HuH-7.5 (cell line): ENCODE measurements at places on chromosomes 16 and 17.

GRCh38 chr16:67245186-67245585, 2.1 kb downstream of the FHOD1 start:
- no peak for DNase-seq

DNA sequence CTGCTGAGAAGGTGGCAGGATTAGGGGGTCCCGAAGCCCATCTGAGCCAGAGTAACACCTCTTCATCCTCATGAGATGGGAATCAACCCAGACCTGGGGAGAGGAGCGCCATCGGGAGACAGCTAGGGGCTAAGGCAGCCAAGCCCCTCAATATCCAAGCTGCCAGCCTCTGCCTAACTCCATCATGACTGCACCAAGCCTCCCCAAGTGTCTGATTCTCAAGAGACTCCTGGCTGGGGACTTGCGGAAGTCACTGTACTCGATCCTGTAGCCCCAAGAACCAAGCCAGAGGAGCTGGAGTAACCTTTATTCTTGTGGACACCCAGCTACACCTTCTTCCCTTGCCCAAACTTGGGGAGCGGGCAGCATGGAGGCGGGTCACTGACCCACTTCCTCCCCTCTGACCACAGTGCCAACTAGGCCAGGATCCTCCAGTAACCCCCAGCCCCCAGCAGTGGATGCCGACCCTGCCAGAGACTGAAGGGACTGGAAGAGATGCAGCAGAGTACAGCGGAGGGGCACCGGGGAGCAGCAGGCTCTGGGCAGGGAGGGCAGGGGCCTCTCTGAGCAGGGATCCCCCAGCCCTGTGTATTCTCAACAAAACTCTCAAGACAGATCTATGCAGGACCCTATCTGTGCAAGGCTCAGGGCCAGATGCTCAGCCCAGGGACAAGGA, 13.3 kb downstream of the HDAC5 start:
- no peak for DNase-seq

- DNase-seq, result no peak
Observed at GRCh38 chr17:66663041-66663606, 171.8 kb upstream of the CACNG5 start.

- no peak for DNase-seq
Observed at GRCh38 chr16:60739737-60740683, 1296.2 kb downstream of the CDH8 start.

DNA sequence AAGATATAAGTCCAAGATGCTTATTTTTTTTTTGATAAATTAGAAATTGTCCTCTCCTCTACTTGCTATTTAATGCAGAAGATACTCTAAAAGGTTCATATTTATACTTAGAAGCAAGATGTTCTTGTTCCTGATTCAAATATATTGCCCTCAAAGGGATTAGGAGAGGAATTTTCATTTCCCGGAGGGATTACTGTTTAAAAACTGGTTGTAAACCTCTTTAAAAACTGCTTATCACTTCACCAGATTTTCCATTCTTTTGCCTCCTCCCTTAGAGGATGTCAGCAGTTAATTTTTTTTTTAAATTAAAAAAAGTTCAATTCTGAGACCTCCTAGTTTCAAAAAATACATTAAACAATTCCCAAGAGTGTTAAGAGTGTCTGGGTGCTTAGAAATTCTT, 2.8 kb downstream of the TENT4B start:
- DNase-seq, result no peak

- no peak for DNase-seq
Observed at GRCh38 chr16:77290451-77291115, 91.4 kb downstream of the SYCE1L start.

DNA sequence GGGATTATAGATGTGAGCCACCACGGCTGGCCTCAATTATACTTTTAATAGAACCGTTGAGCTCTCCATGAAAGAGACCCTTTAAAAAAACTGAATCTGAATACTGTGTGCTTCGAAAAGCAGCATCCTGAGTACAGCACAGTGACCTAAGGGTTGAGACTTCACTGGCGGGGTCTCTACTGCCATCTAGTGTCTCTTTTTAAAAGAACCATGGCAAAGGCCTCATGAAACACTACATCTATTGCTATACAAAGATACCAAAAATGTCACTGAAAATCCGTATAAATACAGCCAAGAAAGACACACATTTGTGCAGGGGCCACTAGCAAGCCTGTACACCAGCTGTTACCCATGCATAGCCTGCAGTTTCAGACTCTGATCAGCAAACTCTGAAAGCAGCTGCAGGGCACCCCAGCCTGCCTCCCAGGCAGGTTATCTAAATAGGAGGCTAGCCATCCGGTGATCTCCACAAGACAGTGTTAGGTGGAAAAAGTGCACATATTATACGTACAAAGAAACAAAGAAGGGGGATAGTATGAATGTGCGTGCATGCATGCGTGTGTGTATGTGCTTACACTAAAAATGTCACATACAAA, 35.3 kb downstream of the NPLOC4 start:
- DNase-seq, result peak; percentile 76

- no peak for DNase-seq
Observed at GRCh38 chr16:11977376-11978041, 975 bp downstream of the SNX29 start.
